Naive thymus-derived CD8-positive, alpha-beta T cell (primary cell): ENCODE measurements at places on chromosomes 7 and 10.

DNA sequence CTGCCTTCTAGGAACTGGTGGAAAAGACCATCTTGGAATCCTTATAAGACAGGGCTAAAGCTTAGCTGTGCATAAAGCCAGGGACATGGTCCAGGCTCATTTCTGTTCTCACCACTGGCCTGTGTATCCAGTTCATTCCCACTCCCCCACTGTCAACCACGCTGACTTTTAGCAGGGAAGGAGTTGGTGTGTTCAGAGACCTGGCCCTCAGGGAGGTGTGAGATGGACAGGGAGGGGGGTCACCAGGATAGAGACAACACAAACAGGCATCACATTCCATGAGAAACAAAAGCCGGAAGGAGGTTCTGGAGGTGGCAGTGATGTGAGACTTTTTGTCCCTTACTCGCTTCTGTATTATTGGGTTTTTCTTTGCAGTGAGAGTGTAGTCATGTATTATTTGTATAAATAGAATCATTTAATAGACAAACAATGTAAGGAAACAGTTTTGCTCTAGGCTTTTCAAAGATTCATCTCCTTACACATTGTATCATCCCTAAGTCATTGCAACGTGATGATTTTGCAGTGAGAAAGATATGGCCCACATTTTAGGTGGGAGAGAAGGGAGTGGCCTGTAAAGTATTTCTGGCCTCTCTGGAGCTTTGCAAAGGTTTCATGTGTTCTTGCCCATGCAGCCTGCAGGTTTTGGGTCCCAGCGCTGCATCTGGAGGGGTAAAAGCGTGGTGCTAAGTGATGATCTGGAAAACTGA is 52.0 kb downstream of the EEPD1 start:
- H3K4me3 ChIP-seq, result no peak overlapping the region
- no peak overlapping the region for H3K27ac ChIP-seq
- no peaks in the 10 kb centered on the region for H3K36me3 ChIP-seq
- peaks cover 46% of the 10 kb centered on the region for H3K4me1 ChIP-seq
- DNase-seq, result no peak
- H3K27me3 ChIP-seq, result peaks cover 4% of the 10 kb centered on the region

GRCh38 chr7:152402384-152403250 is 33.2 kb downstream of the KMT2C start:
- peaks cover 4% of the 10 kb centered on the region for H3K36me3 ChIP-seq
- H3K4me3 ChIP-seq, result no peak overlapping the region
- peaks cover 10% of the 10 kb centered on the region for H3K4me1 ChIP-seq
- no peaks in the 10 kb centered on the region for H3K27me3 ChIP-seq
- DNase-seq, result no peak

GRCh38 chr7:105655500-105656380 is 74.4 kb upstream of the EFCAB10 start:
- no peak overlapping the region for H3K4me3 ChIP-seq
- peaks cover 8% of the 10 kb centered on the region for H3K4me1 ChIP-seq
- DNase-seq, result no peak
- no peak overlapping the region for H3K27ac ChIP-seq
- no peaks in the 10 kb centered on the region for H3K27me3 ChIP-seq

GRCh38 chr10:76388321-76389023 is 957.0 kb downstream of the LRMDA start:
- no peaks in the 10 kb centered on the region for H3K27me3 ChIP-seq
- peaks cover 5% of the 10 kb centered on the region for H3K36me3 ChIP-seq
- H3K4me3 ChIP-seq, result no peak overlapping the region
- H3K27ac ChIP-seq, result no peak overlapping the region

DNA sequence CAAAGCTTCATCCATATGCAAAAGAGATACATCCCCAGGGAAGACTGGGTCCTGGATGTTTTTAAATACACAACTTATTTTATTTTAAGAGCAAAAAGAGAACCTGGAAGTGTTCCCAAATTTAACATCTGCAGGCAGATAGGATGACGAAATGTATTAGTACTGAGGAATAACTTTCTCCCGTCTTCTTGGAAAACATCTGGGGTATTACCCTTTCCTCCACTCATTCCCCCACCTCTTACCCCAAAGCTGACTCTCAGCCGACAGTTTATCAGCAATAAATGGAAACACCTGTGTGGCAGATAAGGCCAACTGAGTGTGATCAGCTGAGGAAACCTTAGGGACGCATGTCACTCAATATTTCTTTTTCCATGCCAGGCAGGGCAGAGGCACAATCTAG is 435.6 kb upstream of the NPVF start:
- H3K36me3 ChIP-seq, result no peaks in the 10 kb centered on the region
- no peak overlapping the region for H3K27ac ChIP-seq
- no peak for DNase-seq
- H3K4me3 ChIP-seq, result no peak overlapping the region
- H3K27me3 ChIP-seq, result no peaks in the 10 kb centered on the region
- H3K4me1 ChIP-seq, result no peaks in the 10 kb centered on the region

GRCh38 chr10:24642921-24643678 is 80.6 kb downstream of the ARHGAP21 start:
- H3K36me3 ChIP-seq, result no peaks in the 10 kb centered on the region
- no peak overlapping the region for H3K27ac ChIP-seq
- no peaks in the 10 kb centered on the region for H3K27me3 ChIP-seq
- H3K4me3 ChIP-seq, result no peak overlapping the region
- no peak for DNase-seq
- no peaks in the 10 kb centered on the region for H3K4me1 ChIP-seq

DNA sequence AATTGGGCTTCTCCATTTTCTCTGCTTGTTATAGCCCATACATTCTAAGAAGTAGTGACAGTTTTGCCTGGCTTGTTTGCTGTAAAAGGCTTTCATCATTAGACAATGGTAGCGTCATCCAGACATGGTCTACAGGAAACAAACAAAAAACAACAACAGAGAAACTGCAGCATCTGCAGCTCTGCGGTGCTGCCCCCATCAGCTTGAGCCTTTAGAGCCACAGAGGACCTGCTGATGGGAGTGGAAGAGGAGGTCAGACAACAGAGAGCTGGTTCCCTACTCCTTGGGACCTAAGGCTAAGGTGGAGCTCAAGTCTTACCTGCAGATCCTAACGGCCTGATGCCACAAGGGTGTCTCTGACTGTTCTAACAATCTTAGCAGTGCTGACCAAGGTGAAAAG is 3.1 kb downstream of the INA start:
- no peak overlapping the region for H3K4me3 ChIP-seq
- H3K27me3 ChIP-seq, result peaks cover 40% of the 10 kb centered on the region
- H3K4me1 ChIP-seq, result peaks cover 5% of the 10 kb centered on the region
- H3K27ac ChIP-seq, result no peak overlapping the region
- peaks cover 15% of the 10 kb centered on the region for H3K36me3 ChIP-seq

DNA sequence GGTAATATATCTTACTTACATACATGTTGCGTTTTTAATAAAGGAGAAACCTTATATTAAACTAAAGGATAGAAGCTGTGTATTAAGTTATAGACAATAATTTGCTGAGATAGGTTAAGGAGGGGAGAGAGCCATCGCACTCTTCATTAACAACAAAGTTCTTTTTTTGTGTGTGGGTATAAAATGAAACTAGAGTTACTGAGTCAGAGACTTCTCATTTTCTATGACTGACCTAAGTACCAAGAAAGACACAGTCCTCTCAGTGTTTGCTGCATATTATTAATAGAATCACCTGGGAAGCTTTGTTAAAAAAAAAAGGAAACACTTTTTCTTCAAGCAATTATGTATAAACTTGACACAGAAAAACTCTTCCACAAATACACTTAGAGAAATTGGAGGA is 31.4 kb downstream of the FEZF1 start:
- no peak overlapping the region for H3K27ac ChIP-seq
- no peaks in the 10 kb centered on the region for H3K27me3 ChIP-seq
- H3K4me1 ChIP-seq, result no peaks in the 10 kb centered on the region
- no peaks in the 10 kb centered on the region for H3K36me3 ChIP-seq
- no peak overlapping the region for H3K4me3 ChIP-seq
- DNase-seq, result no peak

- no peaks in the 10 kb centered on the region for H3K4me1 ChIP-seq
- no peaks in the 10 kb centered on the region for H3K36me3 ChIP-seq
- no peaks in the 10 kb centered on the region for H3K27me3 ChIP-seq
- no peak overlapping the region for H3K27ac ChIP-seq
- DNase-seq, result no peak
- H3K4me3 ChIP-seq, result no peak overlapping the region
Measured at GRCh38 chr7:71657386-71657785, 525.4 kb downstream of the GALNT17 start.

DNA sequence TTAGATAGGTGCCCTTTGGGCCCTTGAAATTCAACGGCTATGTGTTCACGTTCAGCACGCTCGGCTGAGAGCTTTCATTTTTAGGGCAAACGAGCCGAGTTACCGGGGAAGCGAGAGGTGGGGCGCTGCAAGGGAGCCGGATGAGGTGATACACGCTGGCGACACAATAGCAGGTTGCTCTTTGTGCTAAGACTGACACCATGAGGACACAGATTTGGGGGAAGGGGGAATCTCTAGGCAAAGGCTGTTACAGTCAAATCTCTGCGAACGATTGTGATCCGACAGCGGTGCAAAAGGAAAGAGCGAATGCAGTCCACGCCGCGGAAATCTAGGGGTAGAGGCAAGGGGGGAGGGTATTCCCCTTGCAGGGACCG is 667 bp downstream of the KLLN start:
- no peak for DNase-seq
- peaks cover 28% of the 10 kb centered on the region for H3K4me1 ChIP-seq
- peaks cover 7% of the 10 kb centered on the region for H3K36me3 ChIP-seq
- H3K27ac ChIP-seq, result peak overlapping the region; percentile 98
- no peaks in the 10 kb centered on the region for H3K27me3 ChIP-seq

DNA sequence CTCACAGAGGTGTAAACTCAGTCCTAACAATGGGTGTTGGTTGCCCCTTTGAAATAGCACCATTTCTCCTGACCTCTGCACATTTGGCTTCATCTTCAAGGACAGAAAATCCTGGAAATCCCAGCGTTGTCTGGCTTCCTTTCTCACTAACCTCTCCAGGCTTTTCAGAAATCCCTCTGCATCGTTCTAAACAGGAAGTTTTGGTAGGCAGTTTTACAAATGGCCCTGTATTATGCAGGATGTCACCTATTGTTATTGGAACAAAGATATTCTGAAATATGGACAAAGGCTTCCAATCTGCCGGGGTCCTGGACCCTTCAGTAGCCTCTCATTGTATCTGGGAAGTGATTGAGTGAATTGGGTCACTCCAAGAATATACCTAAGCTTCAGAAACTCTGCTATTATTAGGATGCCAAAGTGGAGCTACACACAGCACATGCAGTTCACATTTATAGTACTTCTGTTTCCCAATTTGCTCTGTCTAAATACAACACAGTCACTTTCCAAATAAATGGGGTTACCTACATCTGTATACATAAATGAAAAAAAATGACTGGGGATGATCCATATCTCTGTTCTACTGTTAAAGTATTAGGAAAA is 134.8 kb upstream of the KLF6 start:
- H3K27ac ChIP-seq, result no peak overlapping the region
- no peak overlapping the region for H3K4me3 ChIP-seq
- H3K27me3 ChIP-seq, result no peaks in the 10 kb centered on the region
- H3K36me3 ChIP-seq, result no peaks in the 10 kb centered on the region
- DNase-seq, result no peak

- no peak overlapping the region for H3K27ac ChIP-seq
- no peaks in the 10 kb centered on the region for H3K27me3 ChIP-seq
- peaks cover 16% of the 10 kb centered on the region for H3K4me1 ChIP-seq
- no peak for DNase-seq
- peaks cover 30% of the 10 kb centered on the region for H3K36me3 ChIP-seq
Measured at GRCh38 chr7:38889872-38890432, 19.0 kb downstream of the VPS41 start.

DNA sequence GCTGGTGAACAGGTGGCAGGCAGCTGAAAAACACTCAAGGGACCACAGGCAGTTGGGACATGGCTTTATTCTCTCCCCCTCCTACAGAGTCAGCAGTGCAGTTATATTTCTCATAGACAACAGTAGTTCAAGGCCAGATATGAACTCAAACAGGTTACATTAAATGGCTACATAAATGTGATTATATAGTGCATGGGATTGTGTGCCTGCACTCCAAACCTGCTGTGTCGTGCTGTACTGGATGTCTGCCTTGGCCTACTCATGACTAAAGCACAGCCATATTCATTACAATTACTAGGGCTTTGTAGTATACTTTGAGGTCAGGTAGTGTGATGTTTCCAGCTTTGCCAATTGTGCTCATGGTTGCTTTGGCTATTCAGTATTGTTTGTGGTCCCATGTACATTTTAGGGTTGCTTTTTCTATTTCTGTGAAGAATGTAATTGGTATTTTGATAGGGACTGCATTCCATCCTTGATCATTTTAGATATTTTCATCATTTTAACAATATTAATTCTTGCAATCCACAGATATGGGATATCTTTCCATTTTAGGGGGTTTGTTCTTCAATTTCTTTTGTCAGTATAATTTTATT is 393.6 kb downstream of the CNTNAP2 start:
- peak; percentile 6 for DNase-seq
- no peaks in the 10 kb centered on the region for H3K27me3 ChIP-seq

- no peak overlapping the region for H3K27ac ChIP-seq
- H3K4me3 ChIP-seq, result no peak overlapping the region
- no peaks in the 10 kb centered on the region for H3K4me1 ChIP-seq
- H3K36me3 ChIP-seq, result no peaks in the 10 kb centered on the region
- no peak for DNase-seq
- H3K27me3 ChIP-seq, result no peaks in the 10 kb centered on the region
Measured at GRCh38 chr7:85160223-85160622, 26.6 kb downstream of the SEMA3D start.

DNA sequence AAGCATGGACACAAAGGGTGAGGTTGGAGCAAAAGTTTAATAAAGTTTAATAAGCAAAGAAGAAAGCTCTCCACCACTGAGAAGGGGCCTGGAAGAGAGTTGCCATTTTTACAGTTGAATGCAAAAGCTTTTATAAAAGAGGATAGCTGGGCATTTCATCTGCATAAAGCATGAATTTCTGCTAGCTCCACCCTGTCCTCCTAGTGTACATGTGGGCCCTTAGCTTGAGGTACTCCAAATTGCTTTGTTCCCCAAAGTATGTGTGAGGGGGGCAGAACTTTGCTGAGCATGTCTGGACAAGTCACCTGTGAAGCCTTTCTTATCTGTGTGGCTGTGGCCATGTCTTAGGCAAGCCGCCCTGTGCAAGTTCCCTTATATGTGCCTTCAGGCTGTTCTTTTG is 22.6 kb upstream of the CROT start:
- peaks cover 15% of the 10 kb centered on the region for H3K36me3 ChIP-seq
- H3K4me3 ChIP-seq, result no peak overlapping the region
- H3K27ac ChIP-seq, result no peak overlapping the region
- H3K27me3 ChIP-seq, result no peaks in the 10 kb centered on the region

- DNase-seq, result no peak
- H3K27me3 ChIP-seq, result no peaks in the 10 kb centered on the region
- no peak overlapping the region for H3K4me3 ChIP-seq
- H3K4me1 ChIP-seq, result no peaks in the 10 kb centered on the region
- H3K27ac ChIP-seq, result no peak overlapping the region
Measured at GRCh38 chr10:60298408-60299389, 91.0 kb downstream of the ANK3 start.

DNA sequence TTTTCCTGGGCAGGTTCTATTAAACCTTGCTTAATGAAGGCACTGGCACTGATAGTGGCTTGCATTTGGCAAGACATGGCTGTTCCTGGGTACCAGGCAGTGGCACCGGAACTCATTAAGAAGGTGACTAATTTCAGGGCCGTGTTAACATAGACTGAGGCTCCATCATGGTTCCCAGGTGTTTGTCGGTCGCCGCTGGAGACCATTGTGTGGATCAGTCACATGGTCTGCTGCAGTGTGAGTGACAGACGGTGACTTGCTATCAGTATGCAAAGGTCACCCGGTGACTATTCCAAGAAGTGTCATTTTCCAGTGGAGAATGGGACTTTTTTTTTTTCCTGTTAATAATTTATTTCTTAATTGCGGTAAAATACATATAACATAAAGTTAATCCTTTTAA is 106.3 kb downstream of the INSYN2A start:
- no peak overlapping the region for H3K4me3 ChIP-seq
- DNase-seq, result no peak
- H3K36me3 ChIP-seq, result no peaks in the 10 kb centered on the region
- H3K4me1 ChIP-seq, result no peaks in the 10 kb centered on the region
